Mammary microvascular endothelial cell (primary cell): ENCODE measurements at places on chromosomes 2 and 18. TPM values are rescaled to one million over a fixed set of nuclear protein-coding genes. Genes with fewer than 3 reads are reported as not detected.

The CDCA7 gene
- 21.0 and 22.5 TPM in 2 replicates for total RNA-seq

The EGR4 gene
- not detected in 2 replicates for total RNA-seq

The CYP26B1 gene
- 18.0 and 19.7 TPM in 2 replicates for total RNA-seq

The SERPINB12 gene
- total RNA-seq = not detected in 2 replicates

The RHOB gene
- 246 and 257 TPM in 2 replicates for total RNA-seq

The ANKRD30BL gene
- not detected in 2 replicates for total RNA-seq

The NEU2 gene
- total RNA-seq = not detected in 2 replicates
